ENCODE measurements at places on chromosomes 12 and 14.
A peak's percentile ranks its signal among the peaks of the same experiment; 100 is the strongest.

DNA sequence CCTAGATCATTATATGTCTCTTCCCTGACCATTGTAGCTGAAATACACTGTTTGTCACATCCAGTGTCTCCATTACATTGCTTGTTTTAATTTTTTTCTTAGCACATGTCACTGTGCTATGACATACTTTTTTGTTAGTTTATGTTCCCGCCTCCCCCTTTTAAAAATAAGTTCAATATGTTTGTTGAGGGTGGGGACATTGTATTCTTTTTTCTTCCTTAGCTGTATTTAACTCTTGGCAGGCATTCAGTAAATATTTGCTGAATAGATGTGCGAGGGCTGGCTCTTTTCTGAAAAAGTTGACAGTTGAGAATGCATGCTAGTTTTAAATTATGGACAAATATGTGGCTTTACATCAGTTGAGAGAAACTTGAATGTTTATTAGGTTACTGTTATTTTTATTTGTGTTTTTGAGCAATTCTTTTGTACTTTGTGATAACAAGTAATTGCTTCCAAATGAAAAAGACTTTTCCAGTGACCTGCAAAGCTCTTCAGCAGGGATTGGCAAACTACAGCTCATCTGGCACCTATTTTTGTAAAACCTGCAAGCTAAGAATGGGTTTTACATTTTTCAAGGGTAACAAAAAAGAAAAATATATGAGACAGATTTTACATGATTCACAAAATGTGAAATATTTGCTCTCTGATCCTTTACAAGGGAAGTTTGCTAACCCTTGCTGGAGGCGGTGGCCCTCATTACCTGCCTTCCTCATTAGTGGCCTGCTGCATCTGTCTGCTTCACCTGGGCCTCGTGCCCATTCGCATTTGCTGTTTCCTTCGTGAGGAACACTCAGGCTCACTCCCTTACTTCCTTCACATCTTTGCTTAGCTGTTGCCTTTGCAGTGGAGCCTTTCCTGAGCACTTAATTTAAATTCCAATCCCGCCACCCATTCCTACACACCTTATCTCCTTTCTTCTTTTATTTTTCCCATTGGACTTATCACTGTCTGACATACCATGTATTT, 229.4 kb downstream of the ERC1 start:
- no peak for DNase-seq

GRCh38 chr14:73634011-73634833, 10.6 kb upstream of the DNAL1 start:
- DNase-seq, result peak; percentile 45

DNA sequence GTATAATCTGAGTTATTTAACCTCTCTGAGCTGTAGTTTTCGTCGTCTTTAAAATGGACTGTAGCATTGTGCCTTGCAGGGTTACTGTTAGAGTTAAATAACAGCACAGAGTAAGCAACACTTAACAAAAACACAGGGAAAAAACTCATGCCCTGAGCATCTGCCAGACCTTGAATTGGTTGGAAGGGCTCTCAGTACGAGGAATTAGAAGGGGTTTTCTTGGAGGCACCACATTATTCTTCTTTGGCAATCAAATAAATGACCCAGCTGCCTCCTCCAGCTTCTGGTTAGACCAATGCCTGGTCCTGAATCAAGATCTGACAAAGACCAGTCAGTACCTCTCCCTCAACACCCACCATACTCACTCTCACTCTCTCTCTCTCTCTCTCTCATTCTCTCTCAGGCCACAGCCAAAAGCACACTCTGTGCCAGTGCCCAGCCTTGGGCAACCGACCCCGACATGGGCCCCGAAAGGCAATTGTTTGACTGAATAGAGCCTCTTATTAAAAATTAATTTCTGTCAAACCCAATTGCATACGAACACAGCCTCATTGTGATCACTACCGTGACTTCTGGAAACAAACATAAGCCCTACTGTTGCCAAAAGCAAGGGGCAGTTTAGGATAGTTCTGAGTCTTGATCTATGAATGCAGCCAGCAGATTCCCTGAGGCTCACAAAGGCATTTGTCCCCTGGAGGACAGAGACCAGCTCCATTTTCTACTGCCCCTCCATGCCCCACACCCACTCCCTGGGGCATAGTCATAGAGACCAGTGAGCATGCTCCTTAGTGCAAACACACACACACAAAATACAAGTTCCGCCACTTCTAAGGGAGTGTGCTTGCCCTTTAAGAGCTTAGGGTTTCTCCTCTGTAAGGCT, 23.9 kb downstream of the DUSP6 start:
- no peak for DNase-seq

DNA sequence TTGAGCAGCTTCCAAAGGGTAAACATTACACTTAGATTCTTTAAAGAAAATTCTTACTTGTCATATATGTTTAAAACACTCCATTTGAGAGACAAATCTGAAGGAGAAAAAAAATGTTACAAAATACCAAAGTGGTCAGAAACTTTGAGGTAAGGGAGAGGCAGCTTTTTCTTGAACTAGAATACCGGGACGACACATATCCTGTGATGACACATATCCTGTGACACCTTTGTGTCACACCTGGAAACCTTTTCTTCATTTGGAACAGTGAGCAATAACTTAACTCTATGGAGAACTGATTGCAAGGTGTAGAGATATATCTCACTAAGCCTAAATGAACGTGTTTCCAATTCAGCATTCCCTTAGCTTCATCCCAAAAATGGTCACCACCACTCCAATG, 4.6 kb upstream of the GRIN2B start:
- no peak for DNase-seq

- no peak for DNase-seq
These were observed 78.5 kb downstream of the ARL6IP4 start for GRCh38 chr12:123058980-123059379.

GRCh38 chr12:46187023-46187422, 81.8 kb downstream of the SLC38A1 start:
- no peak for DNase-seq

DNA sequence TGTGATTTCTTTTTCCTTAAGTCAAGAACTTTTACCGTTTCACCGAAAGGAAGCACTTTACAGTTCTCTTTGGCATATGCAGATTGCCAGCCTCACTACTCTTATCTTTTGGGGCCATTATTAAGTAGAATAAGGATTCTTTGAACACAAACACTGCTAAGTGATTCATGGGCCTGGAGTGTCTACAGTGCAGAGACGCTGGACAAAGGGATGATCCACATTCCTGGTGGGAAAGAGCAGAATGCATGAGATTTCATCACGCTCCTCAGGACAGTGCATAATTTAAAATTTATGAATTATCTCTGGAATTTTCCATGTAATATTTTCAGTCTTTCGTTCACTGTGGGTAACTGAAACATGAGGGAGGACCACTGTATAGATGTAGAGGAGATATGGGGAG, 90.2 kb downstream of the TTLL5 start:
- no peak for DNase-seq

- DNase-seq, result no peak
These were observed 8.4 kb upstream of the ACVRL1 start for GRCh38 chr12:51898937-51899336.

DNA sequence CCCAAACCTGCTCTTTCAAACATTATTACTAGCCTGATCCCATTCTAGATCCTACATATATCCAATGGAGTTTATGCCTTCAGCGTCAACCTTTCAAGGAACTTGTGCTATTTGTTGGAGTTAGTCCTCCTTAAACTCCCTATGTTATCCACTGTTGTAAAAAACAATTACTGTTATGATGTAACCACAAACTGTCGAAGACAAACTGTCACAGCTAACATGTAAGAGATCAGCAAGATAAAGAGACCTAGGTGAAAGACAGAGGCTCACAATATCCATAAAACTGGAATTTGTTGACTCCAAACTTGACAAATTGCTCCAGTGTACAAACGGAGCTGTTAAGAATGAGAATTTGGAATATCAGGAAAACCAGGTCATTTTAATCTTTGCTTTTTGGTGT, 70.7 kb downstream of the CDK17 start:
- DNase-seq, result no peak

DNA sequence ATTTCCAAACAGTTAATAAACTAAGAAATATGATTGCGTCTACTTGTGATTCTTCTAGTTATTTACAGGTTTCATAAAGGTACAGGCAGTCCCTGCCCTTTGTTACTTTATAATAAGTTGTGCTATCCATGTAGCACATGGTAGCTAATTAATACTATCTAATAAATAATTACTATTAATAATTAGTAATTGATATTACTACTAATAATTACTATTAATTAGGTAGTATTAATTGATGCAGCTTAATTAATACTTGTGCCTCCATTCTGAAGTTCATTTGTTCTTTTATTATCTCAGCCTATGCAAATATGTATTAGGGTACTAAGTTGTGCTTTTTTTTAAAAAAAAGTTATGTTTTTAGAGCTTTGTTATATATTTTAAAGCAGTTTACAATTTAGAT, 92.3 kb upstream of the TRHDE start:
- no peak for DNase-seq

DNA sequence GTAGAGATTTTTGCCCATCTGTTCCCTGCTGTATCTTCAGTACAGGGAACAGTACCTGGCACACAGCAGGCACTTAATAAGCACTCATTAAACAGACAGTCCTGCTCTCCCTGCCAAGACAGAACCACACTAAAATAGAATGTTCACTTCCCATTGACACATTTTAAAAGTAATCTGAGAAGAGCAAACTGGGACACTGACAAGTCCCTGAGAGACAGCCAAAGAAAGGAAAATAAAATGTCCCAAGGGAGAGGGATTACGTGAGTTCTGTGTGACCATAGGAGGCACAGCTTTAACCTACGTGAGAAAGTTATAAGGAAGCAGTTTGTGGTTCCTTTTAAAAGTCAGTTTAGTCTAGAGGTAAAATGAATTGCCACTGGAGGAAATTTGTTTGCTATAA, 43.9 kb upstream of the SYCP3 start:
- no peak for DNase-seq

DNA sequence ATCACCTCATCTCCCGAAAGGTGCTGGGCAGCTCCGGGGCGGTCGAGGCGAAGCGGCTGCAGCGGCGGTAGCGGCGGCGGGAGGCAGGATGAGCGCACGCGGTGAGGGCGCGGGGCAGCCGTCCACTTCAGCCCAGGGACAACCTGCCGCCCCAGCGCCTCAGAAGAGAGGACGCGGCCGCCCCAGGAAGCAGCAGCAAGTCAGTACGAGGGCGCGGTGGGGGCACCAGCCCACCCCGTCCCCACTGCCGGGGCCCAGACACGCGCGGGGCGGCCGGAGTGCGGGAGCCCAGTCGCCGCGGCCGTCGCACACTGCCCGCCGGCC, 862 bp downstream of the HMGA2 start:
- no peak for DNase-seq

GRCh38 chr12:114405519-114406271, at the start of gene TBX5:
Gene TBX5 (minus strand): TSS chr12:114406144. CDS start chr12:114403898, 2,246 bp downstream.
- peak; percentile 42 for DNase-seq

GRCh38 chr14:49483268-49483667, 102.9 kb downstream of the RPS29 start:
- DNase-seq, result no peak

DNA sequence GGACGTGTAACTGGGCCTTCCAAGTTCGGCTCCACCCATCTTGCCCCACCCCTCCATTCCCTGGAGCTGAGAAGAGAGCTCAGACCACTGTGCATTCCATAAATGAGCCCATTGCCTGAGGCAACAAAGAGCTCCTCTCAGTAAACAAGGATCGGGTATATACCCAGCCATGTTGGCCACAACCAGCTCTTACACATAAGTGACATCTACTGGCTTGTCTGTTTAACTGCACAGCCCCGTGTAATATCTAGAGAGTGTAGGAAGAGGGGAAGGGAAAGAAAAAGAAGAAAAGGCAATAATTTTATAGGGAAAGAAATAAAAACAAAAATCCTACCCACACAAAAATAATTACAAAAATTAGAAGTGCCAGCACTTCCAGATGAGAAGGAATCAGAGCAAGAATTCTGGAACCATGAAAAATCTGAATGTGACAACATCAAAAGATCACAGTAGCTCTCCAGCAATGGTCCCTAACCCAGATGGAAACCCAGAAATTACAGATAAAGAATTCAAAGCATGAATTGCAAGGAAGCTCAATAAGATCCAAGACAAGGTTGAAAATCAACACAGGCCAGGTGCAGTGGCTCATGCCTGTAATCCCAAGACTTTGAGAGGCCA, 308.1 kb downstream of the RPAP3 start:
- no peak for DNase-seq

GRCh38 chr12:2959192-2959504, at the start of gene TEAD4:
Gene TEAD4 (plus strand): TSS chr12:2959397.
- DNase-seq, result peak; percentile 87

DNA sequence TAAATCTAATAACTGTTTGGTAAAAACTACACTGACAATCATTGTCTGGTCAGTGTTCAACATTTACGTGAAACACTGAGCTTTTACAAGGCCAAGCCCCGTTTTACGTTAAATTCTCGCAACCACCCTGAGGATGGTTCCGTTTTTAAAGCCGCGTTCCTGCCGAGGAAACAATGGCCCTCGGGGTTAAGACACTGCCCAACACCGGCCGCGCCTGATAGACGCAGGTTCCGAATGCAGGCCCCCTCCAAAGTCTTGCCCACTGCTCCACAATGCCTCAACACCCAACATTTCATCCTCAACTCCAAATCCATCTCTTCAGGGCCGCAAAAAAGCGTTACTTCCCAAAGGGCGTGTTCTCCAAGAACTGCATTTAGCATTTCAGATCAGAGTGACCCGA, 953 bp upstream of the SNRPF start:
- no peak for DNase-seq

DNA sequence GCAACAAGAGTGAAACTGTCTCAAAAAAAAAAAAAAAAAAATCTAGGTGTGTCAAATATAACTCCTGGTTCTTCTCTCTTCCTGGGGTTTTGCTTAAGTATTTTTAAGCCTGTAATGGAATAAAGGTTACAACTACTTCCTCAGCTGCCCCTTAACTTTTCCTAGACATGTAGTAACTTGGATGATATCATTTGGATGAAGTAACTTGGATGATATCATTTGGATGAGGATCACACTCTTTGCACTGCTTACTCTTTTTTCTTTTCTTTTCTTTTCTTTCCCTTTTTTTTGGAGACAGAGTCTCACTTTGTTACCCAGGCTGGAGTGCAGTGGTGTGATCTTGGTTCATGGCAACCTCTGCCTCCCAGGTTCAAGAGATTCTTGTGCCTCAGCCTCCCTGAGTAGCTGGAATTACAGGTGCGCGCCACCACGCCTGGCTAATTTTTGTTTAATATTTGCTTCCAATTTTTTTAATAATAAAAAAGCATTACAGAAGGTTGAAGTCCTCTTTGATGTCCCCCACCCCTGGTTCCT, 775 bp upstream of the FAM186A start:
- no peak for DNase-seq

DNA sequence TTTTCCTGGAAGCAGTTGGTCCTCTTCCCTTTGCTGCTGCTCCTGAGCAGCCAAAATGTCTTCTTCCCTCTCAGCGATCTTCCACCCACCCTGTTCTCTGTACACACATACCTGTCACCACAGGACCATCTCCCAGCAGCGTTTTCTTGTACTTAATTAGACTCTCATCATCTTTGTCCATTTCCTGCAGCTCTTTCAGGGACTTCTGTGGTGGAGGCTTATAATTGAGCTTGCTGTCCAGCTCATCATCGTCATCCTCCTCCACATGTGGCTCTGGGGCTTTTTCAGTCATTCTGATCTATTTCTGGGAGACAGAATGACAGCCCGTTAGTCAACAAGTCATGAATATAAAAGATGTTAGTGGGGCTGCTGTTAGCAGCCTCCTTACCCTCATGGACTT, 11.0 kb downstream of the ARHGDIB start:
- DNase-seq, result no peak
